ENCODE measurements at places on chromosomes 2 and 18.

DNA sequence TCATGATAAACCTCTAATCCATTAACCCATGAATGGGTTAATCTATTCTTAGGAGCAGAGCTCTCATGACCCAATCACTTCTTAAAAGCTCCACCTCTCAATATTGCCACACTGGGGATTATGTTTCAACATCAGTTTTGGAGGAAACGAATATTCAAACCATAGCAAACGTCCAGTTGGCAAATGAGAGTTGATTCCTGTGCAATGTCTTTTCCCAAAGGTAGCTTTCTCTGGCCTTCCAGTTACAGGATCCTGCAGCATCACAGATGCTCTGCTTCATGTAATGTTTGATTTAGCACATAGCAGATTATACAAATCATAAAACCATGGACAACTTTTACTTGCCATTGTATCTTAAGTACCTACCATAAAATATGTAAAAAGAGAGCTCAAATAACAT is 481.0 kb downstream of the TNS1 start:
- no peak for DNase-seq

DNA sequence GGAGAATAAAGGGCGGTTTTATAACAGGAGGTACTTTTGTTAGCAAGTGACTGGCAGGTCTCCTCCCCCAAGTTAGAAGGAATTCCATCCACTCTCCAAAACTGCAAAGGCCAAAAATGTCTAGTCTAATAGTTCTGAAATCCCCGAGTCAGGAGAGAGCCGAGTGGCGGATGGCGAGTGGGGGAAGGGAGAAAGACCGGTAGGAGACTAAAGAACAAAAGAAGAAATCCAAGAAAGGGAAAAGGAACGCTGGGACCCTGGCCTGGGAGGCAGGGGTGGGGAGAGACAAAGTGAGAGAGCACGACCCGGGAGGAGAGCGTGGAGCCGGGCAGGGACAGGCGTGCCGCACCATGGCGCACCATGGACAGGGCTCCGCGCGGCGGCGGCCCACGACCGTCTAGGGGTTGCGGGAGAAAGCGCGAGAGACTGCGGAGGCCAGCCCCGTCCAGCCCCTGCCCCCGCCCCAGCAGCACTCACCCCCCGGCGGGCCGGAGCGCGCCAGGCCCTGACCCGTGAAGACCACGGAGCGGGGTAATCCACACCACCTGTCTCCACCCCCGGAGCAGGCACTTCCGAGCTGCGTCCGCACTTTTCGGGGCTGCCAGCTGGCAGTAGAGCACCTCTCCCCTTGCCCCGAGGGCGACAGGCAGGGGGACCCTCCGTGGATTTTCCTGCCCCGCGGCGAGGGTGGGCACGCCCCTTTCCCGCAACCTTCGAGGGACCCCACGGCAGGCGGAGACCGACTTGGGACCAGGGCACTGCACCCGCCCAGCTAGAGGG is 1.6 kb downstream of the CDH2 start:
- DNase-seq, result no peak

DNA sequence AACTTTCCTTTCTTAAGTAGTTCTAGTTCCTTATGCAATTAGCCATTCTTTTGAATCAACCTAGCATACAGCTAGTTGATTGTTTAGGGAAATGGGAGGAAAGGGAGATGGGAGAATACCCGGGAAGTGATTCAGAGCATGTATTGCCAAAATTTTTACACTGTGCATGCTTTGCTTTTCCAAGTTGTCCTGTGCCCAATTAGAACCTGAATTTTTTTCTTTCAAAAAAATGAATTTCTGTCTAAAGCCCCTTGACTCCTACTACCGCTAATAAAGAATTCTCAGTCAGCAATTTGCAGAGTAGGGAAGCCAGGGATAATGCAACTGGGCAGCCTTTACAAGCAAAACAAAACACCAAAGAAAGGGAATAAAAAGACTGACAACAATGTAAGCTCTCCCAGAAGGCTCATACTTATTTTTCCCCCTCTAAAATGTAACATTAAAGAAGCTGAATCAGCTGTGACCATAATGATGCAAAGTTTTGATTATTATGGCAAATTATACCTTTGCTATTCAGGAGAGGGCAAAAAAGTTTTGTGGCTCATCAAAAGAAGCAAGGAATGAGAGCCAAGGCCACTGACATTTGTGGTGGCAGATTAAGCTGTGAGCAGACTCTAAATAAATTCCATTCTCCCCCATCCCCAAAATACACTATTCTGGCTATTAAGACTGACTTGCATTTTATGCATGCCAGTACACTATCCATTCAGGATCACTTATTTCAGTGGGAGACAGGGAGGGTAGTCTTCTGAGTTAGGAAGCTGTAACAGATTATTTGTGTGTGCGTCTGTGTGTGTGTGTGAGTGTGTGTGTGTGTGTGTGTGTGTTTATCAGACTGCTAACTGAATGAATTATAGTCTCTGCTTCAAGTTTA is 174.3 kb downstream of the ERBB4 start:
- no peak for DNase-seq

DNA sequence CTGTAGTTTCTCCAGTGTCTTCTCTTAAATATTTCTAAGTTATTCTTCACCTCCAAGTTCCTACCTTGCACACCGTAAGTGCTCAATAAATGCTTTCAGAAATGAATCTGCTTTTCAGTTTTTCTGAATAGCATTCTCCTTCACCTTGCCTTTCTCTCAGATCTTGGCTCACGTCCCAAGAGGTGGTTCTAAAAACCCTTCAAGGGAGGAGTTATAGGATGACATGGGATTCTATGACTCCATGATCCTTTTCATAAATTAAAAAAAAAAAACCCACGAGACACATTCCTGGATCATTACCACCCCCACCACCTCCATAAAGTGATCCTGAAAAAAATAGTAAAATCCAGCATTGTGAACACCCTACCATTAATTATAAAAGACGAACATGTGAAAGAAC is 11.7 kb downstream of the KCTD1 start:
- no peak for DNase-seq

GRCh38 chr2:215605214-215605613 is 169.3 kb upstream of the FN1 start:
- DNase-seq, result no peak

DNA sequence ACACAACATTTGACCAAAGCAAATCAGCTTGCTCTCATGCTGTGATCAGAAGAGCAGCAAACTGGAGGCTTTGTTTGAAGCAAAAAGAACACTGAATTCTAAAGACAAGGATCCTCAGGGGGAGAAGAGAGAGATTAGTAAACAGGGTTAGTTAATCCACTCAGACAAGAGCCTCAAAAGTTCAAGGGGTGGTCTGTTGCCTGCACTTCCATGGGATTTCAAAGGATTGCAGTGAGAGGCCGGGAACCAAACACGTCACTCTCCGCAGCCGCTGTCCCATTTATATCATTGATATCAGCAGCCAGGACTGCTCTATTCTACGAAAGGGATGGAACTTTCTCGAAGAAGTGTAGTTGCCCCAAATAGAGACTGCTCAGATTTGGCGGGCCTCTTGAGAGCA is 97.8 kb upstream of the SP3 start:
- DNase-seq, result no peak

GRCh38 chr2:148907085-148907785 is 32.2 kb downstream of the KIF5C start:
- DNase-seq, result no peak

- DNase-seq, result no peak
Observed at GRCh38 chr18:9454061-9454703, 21.1 kb upstream of the RALBP1 start.

DNA sequence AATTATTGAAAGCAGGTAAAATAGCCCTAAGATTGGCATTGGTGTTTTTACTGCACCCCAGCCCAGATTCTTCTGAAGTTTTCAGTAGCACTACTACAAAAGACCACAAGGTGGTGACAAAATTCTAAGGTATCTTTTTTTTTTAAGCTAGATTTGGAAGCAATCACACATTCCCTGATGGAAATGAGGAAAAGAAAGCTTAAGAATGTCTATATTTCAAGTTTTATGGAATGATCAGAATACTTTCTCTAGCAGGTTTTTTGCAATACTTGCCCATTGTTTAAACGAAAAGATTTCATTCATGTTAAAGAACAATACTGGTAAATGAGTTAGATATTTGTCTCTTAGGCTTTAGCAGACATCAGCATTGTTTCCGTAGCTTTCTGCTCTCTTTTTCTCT is 32.1 kb upstream of the ZNF638 start:
- no peak for DNase-seq

- DNase-seq, result no peak
Observed at GRCh38 chr2:139067072-139067471, 286.9 kb upstream of the NXPH2 start.

GRCh38 chr2:222844323-222844722 is 16.5 kb upstream of the ACSL3 start:
- peak; percentile 40 for DNase-seq

DNA sequence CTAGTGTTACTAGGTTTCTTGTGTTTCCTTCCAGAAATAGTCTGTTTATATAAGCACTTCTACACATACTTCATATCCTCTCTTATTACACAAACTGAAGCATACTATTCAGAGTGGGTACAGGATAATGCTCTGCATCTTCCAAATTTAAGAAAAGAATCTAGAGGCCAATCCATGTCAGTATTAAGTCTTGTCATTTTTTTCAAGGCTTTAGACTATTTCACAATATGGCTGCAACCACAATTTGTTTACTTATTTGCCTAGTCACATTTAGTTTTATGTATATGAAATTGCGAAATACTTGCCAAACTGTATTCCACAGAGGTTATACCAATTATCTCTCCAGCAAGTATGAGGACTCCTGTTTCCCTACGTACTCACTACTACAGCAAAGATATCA is 27.9 kb downstream of the IWS1 start:
- DNase-seq, result no peak

GRCh38 chr2:78383576-78383975 is 641.9 kb upstream of the REG3G start:
- no peak for DNase-seq

- DNase-seq, result no peak
Observed at GRCh38 chr2:199895406-199895805, 15.7 kb upstream of the C2orf69 start.

GRCh38 chr18:46290440-46291020 is 186.3 kb downstream of the HAUS1 start:
- DNase-seq, result no peak

DNA sequence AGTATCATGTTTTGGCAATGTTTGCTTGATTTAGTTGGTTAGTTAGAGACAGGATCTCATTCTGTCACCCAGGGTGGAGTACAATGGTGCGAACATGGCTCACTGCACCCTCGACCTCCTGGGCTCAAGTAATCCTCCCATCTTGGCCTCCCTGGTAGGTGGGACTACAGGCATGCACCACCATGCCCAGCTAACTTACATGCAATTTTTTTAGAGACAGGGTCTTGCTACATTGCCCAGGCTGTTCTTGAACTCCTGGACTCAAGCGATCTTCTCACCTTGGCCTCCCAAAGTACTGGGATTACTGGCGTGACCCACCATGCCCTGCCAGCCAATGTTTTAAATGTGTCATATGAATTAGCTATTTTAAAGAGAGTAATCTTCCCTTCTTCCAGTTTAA is 16.3 kb upstream of the CDKL4 start:
- no peak for DNase-seq

GRCh38 chr2:159738509-159739390 is 26.4 kb downstream of the MARCHF7 start:
- peak; percentile 19 for DNase-seq

- DNase-seq, result no peak
Observed at GRCh38 chr18:60413944-60414547, 41.5 kb upstream of the MC4R start.

- no peak for DNase-seq
Observed at GRCh38 chr18:41687138-41687537, 267.9 kb upstream of the PIK3C3 start.

GRCh38 chr2:13876491-13877037 is 756.0 kb upstream of the LRATD1 start:
- DNase-seq, result no peak

DNA sequence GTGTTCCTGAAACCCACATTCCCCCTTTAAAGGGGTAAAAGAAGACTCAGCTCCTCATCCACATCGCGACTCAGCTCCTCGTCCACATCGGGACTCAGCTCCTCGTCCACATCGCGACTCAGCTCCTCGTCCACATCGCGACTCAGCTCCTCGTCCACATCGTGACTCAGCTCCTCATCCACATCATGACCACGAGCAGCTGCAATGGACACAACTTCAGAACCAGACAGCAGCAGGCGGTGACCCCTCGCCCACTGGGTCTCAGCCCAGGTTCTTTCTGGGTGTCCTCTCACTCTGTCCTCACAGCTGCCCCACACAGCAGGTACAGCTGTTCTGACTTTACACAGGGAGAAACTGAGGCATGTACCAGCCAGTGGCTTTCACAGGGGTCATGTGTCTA is 163.5 kb upstream of the SALL3 start:
- no peak for DNase-seq

DNA sequence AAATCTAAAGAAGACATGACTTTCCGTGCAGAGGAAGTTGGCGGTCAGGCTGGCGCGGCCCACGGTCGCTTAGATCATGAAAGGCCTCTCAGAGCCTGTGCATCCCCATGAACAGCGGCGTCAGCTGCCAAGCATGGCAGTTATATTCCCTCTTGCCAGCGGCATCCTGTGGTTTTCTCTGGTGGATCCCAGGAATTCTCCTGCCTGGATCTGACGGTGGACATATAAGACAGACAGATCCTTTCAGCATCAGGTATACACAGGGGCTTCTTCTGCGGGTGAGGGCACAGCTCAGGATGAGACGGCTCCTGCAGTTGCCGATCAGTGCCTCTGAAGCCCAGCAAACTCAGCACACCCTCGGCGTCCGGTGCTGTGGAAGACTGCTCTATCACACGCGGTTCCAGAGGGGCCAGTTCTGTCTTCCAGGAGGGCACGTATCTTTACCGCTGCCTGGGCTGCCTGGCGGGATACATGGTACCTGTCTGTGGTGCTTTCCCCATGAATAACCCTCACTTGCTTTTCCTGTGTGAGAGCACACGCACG is 157.8 kb downstream of the LDLRAD4 start:
- DNase-seq, result peak; percentile 67

DNA sequence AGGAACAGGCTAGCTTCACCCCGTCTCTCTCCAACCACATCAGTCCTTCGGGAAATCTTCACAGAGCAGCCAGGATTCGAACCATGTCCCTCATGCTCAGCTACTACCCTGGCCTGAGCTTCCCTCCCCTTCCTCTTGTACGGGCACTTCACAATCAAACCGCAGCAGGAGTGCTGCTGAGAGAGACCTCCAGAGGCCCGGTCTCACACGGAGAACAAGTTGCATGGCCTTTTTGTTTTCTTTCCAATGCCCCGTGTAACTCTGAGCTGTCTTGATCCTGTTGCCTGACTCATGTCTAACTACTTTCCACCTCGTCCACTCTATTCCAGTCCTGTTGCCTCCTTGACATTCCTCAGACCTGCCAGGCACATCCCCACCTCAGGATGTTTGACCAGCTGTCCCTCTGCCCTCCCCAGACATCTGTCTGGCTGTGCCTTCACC is 25.4 kb downstream of the FBLN7 start:
- no peak for DNase-seq

GRCh38 chr2:96142217-96143113 is 2.8 kb downstream of the DUSP2 start:
- DNase-seq, result peak; percentile 78

DNA sequence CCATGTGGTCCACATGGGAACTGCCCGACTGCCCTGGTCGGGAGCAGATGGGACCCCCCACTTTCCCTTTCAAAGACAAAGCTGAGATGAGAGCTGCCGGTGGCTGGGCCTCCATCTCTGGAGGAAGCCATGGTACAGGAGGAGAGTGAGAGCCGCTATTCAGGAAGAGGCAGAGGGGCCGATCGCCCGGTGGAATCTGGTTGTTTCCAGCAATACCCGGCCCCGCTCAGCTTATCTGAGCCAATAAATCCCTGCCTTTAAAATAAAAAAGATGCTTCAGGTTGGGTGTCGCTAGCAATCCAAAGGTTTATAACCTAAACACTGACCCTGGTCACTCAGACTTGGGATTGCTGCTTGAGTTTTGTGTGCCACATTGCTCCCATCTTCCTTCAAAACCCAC is 15.2 kb upstream of the B3GNT7 start:
- no peak for DNase-seq

- DNase-seq, result no peak
Observed at GRCh38 chr2:72263776-72264060, 116.1 kb upstream of the CYP26B1 start.

Data from CD4-positive, alpha-beta T cell treated with Interleukin-4 for 1 hour (primary cell).